Germinal center (tissue), 1 donor: ENCODE measurements at places on chromosomes 12 and 14.

GRCh38 chr12:106147956-106148355 is 9.2 kb upstream of the NUAK1 start:
- no peak for DNase-seq

DNA sequence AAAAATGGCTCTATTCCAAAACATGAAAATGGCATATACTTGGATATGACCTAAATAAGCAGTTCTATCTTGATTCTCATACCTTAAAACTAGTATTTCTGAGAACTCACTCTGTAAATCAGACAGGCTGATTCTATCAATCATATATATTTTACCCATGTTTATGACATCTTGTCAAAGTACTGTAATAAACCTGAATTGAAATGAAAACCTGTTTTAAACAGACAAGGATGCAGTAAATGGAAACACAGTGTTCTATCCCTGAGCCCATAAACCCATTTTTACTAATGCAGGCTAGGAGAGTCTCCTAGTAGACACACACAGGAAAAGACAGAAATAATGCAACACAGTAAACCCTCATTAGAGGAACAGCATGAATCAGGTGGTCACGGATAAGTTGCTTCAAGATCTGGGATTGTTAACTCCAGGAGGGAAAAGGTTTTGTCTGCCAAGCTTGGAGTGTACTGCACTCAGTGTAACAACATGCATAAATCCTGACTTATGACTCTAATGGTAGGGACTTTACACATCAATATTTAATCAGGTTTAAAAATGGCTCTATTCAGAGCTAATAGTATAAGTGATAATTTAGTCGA is 93.6 kb upstream of the CPNE8 start:
- DNase-seq: no peak

DNA sequence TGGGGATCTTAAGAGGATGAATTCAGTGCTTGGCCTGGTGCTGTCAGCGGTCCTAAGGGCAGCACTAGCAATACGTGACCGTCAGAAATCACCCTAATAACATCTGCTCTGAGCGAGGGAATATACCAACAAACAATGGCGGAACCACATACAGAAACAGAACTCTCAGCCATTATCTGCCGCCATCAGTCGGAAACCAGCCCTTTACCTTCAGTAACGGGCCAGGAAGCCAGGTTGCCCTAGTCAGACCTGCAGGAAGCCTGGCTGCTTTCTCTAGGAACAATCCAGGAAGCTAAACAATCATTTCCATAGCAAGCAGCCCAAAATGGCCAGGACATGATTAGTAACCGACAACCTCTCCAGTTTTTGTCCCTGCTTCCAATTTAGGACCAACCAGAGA is 5.6 kb downstream of the CDCA4 start:
- no peak for DNase-seq

DNA sequence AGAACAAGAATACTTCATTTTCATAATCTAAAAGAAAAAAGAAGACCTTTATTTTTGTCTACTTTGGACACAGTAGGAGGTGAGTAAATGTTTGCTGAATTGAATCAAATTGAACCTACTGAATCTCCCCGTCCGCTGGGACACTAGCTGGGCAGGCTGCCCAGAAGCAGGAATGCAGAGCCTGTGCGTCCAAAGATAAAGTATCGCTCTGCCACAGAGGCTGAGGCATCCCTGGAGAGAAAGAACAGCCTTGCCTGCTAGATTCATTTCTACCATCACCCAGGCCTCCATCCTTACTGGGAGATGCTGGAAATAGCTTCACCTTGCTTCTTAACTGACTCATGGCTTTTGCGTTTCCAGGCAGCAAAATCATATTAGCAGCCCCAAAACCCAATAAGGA is 64.1 kb upstream of the TSPAN11 start:
- DNase-seq: no peak

GRCh38 chr14:39108791-39109190 is 5.3 kb upstream of the GEMIN2 start:
- no peak for DNase-seq

DNA sequence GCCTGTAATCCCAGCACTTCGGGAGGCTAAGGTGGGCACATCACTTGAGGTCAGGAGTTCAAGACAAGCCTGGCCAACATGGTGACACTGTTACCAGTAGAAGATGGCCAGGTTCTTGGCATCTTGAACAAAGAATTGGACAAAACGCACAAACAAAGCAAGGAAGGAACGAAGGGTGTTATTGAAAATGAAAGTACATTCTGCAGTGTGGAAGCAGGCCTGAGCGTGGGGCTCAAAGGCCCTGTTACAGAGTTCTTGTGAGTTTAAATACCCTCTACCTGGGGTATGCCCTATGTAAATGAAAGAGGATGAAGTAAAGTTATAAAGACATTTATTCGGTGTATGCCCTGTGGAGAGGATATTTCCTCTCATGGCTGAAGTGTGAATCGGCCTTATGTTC is 20.8 kb upstream of the CDK17 start:
- DNase-seq: no peak
